ENCODE measurements at places on chromosomes 7 and 10. TPM values are rescaled to one million over a fixed set of nuclear protein-coding genes. Genes with fewer than 3 reads are reported as not detected.

Gene DLX6
- total RNA-seq, result not detected

Gene IKZF1
- total RNA-seq, result 22.0 TPM

Gene CPN1
- total RNA-seq, result not detected

- DNase-seq, result no peak
These were observed 70.9 kb downstream of the FAM171A1 start for GRCh38 chr10:15300145-15300544.

All from mesenteric fat pad (tissue), 1 donor.